ENCODE measurements at places on chromosomes 13 and 19.

GRCh38 chr19:40445780-40446262 is 1.7 kb upstream of the SERTAD3 start:
- DNase-seq: no peak

DNA sequence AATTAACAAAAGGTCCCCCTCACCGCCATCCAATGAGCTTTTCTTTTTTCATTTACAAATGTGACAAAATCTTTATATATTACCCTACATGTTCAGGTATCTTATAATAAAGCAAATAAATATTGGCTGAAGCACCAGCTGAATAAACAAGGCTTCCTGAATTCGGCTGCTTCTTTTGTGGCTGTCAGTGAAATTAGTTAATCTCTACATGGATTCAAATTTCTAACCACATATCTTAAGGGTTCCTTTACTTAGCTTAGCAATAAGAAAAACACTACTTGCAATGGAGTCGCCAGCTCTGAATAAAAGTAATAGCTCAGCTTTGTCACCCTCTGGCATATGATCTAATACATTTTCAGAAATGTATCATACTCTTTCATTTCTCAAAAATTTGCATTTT is 104.3 kb downstream of the CCNA1 start:
- DNase-seq: no peak

DNA sequence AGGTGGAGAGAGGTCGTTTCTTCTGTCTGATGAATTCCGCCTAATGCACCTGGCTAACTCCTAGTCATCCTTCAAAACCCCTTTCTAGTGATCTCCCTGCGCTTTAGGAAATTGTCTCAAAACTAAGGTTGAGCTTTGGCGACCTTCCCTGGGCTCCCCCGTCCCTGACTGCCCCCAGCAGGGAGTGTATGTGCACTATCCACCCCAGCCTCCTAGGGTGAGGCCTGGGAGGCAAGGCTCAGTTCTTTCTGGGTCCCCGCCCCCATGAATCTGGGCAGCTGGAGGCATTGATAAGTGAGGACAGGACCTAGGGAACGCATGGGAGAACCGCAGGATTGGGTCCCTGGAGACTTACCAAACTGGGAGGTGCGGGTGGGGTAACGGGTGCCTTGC is 378 bp downstream of the TLE6 start:
- no peak for DNase-seq

DNA sequence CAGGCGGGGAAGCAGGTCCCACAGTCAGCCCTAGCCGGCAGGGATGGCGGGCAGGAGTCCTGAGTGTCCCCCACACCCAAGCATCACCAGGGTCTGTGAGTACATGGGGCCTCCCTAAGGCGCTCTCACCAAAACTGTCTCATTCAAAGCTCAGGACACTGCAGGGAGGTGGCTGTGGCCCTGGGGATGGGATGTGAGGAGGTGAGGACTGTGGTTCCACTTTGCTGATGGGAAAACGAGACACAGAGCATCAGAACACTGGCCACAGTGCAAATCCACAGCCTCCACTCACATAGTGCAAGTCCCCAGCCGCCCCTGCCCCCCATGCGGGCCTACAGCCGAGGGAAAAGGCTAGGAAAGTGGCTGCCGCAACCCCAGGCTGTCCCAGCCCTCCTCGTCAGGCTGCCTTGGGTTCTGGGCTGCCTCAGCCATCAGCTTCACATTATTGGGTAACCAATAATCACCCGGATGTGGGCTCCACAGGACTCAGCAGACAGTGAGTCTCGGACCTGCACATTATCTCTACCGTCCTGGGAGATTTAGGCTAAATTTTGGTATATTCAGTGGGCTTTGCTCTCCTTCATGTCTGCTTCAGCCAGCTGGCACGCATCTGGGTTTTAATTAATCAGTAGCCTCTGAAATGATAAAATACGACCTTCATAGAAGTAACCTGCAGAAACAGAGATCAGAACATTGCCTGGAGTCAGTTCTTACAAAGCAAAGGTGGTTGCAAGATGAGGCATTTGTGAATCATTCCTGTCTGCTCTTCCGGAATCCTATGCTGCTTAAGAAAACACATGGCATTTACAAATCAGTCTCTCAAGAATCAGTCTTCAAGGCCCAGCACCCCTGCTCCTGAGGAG is 77.0 kb downstream of the SOX1 start:
- DNase-seq: no peak

DNA sequence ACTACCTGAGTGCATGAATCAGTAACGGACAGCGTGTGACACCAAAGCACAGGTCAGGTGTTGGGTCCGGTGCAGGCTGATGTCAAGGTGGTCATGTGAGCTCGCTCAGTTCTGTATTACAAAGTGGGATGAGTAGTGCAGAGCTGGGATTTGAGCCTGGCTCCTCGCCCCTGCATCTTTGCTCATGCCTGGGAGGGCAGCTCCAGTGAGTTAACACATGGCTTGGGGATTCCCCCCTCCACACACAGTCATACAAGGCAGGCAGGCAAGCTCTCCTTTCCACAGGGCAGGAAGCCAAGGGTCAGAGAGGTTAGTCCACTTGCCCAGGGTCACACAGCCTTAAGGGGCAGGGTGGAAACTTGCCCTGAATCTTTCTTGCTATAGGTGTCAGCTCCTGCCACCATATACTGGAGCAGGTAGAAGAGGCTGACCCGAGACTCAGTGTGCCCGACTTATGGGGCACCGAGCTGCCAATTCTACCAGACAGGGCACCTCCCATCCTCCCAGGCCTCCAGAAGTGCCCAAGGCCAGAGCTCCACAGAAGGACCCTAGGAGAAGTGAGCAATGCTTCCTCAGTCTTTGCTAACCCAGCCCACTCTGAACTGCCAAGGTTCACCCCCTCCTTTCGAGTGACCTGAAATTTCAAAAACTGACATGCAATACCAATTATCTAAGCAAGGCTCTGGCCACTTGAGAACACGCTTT is 35.4 kb downstream of the ZNF787 start:
- DNase-seq: no peak

DNA sequence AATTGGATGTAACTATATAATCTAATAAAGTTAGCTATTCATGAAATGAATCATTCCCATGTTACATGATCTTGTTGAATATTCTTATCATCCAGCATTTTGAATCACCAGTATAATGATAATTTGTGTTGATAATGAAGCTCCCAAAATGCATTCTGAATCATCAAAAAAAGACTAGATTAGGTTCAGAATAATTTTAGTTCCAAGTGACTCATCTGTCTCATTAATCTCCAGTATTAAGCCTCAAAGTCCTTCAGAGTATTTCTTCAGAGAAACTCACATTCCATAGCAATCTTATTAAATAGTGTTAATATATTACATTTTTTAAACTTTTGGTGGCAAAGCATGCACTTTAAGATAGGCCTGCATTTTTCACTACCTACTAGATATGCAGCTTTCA is 207.5 kb downstream of the SLITRK5 start:
- no peak for DNase-seq

Data from NCI-H1436 (cell line).